Renal cortex interstitium (tissue), 15 donors: ENCODE measurements at places on chromosomes 6 and 20. TPM values are rescaled to one million over a fixed set of nuclear protein-coding genes. Genes with fewer than 3 reads are reported as not detected.

Gene MCCD1
- polyA plus RNA-seq, result 19.2 TPM

GRCh38 chr20:38969708-38970107, 7.6 kb downstream of the DHX35 start:
- DNase-seq, result no peak

DNA sequence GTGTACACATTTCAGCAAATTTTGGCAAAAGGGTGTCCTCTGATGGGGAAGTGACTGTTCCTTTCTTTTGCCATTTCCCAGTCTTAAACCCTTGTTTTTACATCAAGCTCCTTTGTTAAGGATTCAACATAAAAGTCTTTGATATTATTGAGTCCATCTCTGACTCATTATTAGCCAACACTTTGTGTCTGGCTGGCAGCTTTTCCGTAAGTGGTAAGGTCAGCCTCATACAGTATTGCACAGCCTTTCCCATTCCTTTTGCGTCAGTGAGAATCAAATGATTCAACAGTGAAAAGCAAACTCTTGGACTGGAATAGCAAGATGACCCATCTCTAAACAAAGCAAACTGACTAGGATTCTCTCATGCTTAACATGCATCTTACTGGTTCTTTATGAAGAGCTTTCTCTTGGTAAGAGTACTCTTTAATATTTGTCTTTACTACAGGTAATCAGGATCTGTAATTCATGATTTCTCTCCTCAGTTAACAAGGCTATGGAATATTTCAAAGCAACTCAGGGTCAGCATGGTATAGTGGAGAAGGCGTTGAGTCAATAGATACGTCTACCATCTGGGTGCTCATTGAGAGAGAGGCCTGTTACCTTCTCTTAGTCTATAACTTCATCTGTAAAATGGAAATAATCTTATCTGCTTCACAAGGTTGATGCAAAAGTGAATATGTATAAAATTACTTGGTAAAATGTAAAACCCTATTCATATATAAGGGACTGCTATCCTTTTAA, 183.6 kb downstream of the PRL start:
- DNase-seq, result no peak

- DNase-seq, result no peak
Measured at GRCh38 chr6:40163924-40164323, 229.7 kb upstream of the MOCS1 start.

- no peak for DNase-seq
Measured at GRCh38 chr6:168527451-168528210, 86.6 kb downstream of the SMOC2 start.

DNA sequence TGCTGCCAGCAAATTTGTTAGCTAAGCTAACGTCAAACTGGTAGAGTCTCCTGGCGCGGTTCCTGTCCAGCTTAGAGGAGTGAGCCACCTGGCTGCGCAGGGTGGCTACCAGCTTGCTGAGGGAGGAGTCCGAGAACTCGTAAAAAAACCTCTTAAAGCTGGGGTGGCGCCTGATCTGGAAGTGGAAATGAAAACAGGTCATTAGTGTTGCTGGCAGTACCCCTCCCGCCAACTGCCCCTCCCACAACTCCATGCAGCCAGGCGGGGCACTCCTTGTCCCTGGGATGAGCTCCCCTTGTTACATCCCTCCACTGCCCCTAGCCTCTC, 17.3 kb downstream of the BNIP5 start:
- DNase-seq, result no peak

DNA sequence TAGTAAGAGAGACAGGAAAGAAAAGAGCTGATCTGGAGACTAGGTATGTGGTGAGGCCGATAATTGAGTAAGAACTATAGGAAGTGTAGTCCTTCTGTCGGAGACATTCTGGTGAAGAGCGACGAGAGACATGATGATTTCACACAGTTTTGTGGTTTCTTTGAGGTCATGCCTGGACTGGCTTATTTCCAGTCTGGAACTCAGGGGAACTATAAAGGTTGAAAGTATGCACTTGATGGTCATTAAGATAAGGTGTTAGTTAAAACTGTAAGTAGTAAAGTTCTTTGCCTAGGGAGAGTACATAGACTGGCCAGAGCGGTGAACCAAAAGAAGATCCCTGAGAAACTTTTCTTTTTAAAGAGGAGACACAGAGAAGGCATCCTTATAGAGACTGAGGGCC, 68.8 kb downstream of the RFX6 start:
- no peak for DNase-seq

Gene PLA2G7
- 3.1 TPM for polyA plus RNA-seq

Gene ARFGAP1
- 76.1 TPM for polyA plus RNA-seq

DNA sequence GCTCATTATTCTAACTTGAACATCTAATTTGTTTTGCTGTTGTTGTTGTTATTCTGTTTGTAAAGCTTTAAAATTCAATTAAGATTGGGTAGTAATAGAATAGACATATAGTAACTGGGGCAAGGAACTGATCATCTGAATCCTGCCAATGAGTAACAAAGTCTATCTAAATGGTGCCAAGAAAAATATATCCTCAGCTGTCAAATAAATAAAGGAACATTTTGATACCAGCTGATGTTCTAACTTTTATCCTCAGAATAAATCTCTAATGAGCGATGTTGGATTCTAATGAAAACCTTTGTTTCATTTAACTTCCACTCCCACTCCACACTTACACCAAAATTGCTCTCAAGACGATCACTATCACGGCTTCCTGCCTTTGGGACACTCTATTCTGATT, 210.9 kb downstream of the TINAG start:
- DNase-seq, result no peak

- no peak for DNase-seq
Measured at GRCh38 chr6:3594201-3594600, 137.4 kb upstream of the SLC22A23 start.

Gene CDC5L
- polyA plus RNA-seq, result 47.1 TPM

GRCh38 chr6:101633081-101633480, 239.6 kb downstream of the GRIK2 start:
- no peak for DNase-seq

GRCh38 chr20:15332711-15333160, 995.3 kb upstream of the FLRT3 start:
- no peak for DNase-seq

GRCh38 chr20:38007526-38007925, 25.7 kb downstream of the TTI1 start:
- no peak for DNase-seq

DNA sequence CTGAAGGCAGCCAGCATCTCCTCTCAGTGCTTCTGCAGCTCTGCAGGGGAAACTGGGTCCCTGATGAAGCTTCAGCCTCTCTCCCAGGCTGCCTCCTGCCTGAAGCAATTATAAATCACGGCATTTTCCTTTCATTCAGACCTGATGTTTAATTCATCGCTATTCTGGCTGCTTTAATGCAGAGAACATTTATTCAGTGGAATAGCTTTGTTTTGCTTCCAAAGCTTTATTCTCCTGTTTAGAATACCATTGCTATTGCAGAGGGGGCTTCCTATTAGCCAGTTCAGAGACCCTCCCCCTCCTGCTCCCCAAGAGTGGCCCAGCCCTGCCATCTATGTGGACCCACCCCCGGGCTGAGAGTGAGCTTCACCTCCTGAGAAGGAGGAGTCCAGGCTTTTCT, 255.6 kb downstream of the LRFN2 start:
- DNase-seq, result no peak
